ENCODE measurements at places on chromosomes 6 and 20.

DNA sequence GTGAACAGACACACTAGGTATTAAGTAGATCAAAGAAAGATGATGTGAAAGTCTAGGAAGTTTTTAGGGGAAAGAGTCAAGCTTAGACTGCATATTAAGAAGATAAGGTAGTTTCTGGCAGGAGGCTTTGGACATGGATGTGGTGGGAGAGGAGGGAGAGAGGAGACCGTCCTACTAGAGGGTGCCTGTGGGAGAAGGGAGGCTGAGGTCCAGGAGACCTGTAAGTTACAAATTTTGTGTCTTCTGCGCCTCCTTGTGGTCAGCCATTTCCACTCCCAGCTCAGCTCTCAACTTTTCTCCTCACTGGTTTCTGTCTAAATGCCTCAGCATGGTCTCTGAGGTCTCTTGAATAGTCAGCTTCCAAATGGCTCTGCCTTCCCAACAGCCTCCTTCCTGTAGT is 193.5 kb downstream of the UNC5CL start:
- no peak for DNase-seq

GRCh38 chr20:58886546-58886945 is 34.0 kb downstream of the GNAS start:
- no peak for DNase-seq

DNA sequence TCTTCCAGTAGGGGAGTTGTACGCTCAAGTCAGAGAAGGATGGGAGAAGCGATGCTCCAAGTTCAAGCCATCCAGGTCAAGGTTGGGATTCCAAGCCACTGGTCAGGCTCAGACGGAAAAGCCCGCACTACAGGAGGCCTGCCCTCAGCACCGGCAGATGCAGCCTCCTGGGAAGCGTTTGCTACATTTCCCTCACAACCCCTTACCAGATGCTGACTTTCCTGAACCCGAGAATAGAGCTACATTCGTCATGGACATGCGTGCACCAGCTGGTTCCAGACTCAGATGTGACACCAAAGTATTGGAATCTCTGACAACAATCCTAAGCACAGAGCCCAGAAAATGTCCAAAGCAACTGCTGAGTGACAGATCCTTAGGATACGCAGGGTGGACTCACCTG is 174.8 kb downstream of the SASH1 start:
- no peak for DNase-seq

GRCh38 chr20:38604873-38605303 is 3.3 kb downstream of the ARHGAP40 start:
- DNase-seq = no peak

DNA sequence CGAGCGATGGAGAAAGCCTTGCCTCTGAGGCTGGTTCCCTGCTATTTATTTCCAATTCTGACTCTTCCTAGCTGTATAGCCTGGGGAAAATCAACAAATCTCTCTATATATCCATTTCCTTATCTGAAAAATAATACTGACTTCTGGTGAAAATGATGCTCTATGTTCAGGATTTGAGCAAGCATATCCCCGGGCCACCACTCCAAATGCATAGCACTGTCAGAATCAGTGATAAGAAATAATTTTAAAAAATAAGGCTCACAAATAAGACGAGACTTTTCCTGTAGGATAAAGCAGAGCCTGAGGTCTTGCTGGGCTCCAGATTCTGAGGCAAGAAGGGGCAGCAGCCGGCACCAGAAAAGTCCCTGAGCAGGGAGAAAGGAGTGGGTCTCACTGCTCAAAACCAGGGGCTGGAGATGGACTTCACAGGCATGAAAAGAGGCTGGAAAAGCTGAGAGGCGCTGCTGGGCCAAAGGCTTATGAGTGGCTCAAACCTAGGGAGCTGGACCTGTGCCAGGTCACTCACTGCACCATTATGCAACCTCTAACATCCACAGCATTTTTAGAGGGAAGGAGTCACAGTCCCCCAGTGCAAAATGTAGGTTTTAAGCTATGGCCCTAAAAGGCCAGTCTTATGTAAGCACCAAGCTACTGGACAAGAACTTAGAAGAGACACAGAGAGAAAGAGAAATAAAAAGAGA is 48.1 kb upstream of the SLC17A4 start:
- DNase-seq = no peak

DNA sequence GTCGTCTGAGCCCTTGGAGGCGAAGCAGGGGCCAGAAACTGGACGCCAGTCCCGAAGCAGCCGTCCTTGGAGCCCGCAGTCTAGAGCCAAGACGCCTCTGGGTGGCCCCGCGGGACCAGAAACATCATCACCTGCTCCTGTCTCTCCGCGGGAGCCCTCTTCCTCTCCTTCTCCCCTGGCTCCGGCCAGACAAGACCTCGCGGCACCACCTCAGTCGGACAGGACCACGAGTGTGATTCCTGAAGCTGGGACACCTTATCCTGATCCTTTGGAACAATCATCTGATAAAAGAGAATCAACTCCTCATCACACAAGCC is 416 bp downstream of the RSPH4A start:
- DNase-seq = no peak

DNA sequence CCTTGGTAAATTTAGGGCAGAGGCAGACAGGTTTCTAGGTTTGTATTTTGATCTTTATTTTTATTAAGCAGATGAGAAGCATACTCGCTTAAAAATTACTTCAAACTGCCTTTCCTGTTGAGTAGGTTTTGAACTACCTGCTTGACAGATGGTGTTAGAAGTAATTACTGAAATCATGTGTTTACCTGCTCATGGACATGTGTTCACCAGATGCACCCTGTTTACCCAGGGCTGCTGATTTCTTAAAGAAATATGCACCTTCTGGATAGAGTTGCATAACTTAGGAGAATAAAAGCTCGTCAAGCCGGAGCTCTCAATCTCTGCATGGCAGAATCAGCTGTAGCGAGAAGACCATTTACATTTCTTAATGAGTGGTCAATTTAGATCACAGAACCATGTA is 165.1 kb downstream of the CDKAL1 start:
- no peak for DNase-seq

GRCh38 chr6:51855310-51856082 is 231.9 kb downstream of the PKHD1 start:
- no peak for DNase-seq

DNA sequence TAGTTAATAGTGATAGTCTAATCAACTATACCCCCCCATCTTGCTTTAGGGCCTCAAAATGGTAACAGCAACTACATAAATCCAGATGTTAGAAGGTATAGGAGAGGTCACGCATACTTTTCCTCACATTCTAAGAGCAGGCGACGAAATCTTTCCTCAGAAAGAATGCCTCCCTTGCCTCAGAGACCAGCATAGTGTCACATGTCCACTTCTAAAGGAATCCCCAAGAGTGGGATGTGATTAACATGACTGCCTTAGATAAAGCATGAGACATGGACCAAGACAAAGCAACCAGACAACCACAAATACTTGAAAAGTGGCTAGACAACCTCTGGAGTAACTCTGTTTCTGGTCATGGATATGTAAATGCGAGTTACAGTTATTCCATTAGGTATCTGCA is 710.7 kb downstream of the EYS start:
- DNase-seq = no peak

GRCh38 chr20:51665543-51666118 is 102.6 kb downstream of the ATP9A start:
- no peak for DNase-seq

GRCh38 chr6:139597771-139598755 is 223.6 kb upstream of the CITED2 start:
- DNase-seq = no peak

DNA sequence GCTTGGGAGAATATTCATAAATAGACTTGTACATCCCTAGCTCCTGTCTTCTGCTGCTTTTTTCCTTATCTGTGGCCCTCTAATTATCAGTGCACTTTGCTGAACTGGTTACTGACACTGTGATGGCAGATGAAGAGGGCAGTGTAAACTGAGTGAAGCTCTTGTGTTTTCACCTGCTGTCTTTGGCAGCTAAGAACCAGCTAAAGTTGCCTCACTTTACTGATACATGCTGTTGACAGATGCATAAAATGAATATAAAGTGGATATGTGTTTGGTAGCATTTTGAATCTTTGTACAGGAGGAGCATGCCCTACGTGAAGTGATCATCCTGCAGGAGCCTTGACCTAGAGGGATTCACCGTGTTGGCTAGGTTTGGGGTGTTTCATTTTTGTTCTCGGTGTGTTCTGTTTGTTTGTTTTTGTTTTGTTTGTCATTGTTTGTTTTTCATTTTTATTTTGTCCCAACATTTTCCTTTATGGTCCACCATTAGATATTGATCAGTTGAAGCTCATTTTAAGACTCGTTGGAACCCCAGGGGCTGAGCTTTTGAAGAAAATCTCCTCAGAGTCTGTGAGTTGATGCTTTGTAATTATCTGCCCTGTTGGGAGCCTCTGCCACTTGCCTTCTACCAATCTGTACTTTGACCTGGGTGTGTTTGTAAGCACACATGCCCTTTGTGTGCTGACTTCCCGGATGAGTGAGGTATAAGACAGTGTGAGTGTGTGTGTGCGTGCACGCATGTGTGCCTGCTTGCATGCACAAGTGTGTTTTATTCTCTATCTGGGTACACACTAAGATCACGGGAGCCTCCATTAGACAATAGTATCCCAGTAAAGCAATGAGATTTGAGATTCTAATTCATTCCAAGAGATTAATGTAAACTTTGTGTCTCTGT is 34.6 kb upstream of the MAPK13 start:
- DNase-seq = no peak

GRCh38 chr6:33064723-33065122 is 8.7 kb downstream of the HLA-DPA1 start:
- no peak for DNase-seq
